ENCODE measurements at places on chromosomes 7 and 10. TPM values are rescaled to one million over a fixed set of nuclear protein-coding genes. Genes with fewer than 3 reads are reported as not detected.

DNA sequence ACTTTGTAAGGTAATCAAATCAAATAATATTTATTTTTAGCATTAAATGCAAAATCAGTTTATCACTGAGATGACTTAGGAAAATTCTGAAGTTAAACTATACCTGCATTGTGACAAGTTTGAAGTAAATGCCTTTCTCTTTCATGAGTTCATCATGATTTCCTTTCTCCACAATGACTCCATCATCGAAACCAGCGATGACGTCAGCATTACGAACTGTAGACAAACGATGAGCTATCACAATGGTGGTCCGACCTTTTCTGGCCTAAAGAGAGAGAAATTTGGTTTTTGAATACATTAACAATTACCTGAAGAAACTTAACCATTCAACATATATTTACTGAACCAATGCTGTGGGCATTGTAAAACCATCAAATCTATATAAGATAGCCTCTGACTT lies 54.9 kb downstream of the ABCB1 start:
- DNase-seq = no peak

Gene ABCC2
- polyA plus RNA-seq = 1.5 TPM

DNA sequence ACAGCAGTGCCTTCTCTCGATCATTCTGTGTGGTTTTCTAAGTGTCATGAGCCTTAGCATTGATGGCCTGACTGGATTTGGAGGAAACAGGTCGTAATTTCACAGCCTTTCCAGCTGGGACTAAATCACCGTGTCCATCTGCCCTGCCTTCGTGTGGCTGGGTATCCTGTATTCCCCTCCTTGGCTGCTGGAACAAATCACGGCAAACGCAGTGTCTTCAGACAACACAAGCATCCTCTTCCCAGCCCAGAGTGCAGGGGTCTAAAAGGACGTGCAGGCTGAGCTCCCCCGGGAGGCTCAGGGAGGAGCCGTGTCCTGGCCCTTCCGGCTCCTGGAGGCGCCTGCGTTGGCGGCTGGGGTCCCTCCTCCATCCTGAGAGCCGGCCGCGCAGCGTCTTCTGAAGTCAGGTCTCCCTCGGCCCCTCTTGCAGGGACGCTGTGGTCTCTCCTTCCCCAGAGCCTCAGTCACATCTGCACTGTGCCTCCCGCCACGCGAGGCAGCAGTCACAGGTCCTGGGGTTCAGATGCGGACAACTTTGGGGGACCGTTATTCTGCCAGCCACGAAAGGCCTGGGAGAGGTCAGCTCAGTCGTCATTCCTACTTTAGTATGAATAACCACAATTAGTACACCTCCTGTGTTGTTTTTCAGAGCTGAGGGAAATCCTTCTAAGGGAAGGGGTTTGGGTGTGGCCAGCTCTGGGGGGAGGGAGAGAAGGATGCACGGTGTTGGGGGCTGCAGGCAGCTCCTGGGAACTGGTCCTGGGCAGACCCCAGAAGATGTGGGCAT lies 41.1 kb downstream of the FAM20C start:
- DNase-seq = no peak

Gene SPDYE16
- 0.03 TPM for polyA plus RNA-seq

Gene NPY4R
- polyA plus RNA-seq = not detected

Measured in endothelial cell of umbilical vein (primary cell).